ENCODE measurements at places on chromosomes 1 and 21.

DNA sequence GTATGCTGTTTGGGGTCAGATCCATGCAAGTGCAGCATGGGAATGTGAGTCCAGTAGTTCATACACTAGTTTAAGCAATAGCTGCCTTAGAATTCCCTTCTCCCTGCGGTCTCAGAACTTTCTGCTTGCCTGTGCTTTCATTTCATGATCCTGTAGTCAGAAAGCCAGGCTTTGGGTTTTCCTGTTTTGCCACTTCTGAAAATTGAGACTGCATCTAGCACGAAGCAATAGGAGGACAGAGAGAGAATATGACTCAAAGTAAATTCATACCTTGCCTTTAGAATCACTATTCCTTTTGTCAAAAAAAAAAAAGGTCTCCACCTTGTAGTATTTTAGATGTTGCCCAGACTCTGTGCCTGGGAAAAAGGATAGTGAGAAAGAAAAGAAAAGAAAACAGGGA, 161.2 kb upstream of the SNX7 start:
- no peak for DNase-seq

GRCh38 chr1:207962716-207963426, 51.9 kb upstream of the CD34 start:
- peak; percentile 37 for DNase-seq

- peak; percentile 74 for DNase-seq
Observed at GRCh38 chr1:60055336-60055735, 18.2 kb downstream of the C1orf87 start.

DNA sequence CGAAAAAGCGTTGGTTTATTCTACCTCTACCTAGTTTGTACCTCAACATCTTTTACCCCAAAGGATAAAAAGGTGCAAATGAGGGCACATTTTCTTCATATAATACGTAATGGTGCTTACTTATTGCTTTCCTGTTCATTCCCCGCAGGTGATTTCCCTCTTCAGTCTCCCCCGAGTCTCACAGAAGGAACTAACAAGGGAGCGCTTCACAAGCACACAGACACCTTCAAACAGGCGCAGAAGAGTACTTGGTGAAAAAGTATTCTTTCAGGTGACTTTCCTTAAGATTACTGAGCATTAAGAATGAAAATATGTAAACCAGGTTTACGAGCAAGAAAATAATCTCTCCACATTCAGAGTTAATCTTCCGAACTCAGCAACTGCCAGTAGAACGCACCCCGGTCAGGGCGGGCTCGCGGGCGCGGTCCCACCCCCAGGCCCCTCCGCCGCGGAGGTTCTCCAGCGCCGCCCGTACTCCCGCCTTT, 511 bp upstream of the RABGAP1L start:
- DNase-seq = no peak

DNA sequence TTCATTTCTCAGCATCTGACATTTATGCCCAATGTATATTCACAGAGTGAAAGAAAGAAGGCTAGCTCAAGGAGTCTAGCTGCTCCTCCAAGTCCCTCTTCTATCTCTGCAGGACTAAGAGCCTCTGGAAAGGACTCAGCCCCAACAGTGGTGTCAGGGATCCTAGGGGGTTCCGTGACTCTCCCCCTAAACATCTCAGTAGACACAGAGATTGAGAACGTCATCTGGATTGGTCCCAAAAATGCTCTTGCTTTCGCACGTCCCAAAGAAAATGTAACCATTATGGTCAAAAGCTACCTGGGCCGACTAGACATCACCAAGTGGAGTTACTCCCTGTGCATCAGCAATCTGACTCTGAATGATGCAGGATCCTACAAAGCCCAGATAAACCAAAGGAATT, 3.7 kb downstream of the LY9 start:
- no peak for DNase-seq

- DNase-seq = no peak
Observed at GRCh38 chr1:57336793-57337192, 87.1 kb downstream of the DAB1 start.

DNA sequence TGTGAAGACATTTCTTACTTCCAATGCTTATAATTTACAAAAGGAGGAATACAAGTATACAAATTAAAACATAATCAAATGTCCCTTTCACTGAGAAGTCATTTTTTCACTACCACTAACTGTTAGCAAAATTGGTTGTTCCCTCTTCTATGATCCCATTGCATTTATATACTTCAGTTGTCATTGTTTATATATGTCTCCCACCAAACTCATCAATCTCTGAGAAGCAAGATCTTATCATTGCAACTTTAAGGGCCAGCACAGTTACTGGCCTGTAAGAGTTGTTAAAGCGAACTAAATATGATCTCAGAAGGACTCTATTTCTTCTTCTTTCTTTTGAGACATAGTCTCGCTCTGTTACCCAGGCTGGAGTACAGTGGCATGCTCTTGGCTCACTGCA, 223.3 kb upstream of the DMRTA2 start:
- no peak for DNase-seq

- no peak for DNase-seq
Observed at GRCh38 chr1:154821083-154821482, 49.0 kb downstream of the KCNN3 start.

DNA sequence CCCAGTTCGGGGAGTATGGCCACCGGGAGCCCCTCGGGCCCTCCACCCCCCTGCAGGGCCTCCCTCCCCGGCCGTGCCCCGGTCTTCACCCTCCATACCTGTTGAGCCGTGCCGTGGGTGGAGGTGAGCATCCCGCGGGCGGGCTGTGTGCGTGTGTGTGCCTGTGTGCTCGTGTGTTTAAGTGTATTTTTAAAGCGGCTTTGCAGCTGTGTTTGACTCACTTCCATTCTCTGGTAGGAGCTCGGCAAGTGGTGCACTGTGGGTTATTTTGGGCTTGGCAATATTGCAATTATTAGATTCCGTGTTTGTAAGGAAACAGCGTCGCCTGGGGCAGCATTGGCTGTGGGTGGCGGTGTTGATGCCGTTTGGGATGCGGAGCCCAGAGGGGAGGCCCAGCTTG, 20.3 kb upstream of the PLCH2 start:
- DNase-seq = no peak

DNA sequence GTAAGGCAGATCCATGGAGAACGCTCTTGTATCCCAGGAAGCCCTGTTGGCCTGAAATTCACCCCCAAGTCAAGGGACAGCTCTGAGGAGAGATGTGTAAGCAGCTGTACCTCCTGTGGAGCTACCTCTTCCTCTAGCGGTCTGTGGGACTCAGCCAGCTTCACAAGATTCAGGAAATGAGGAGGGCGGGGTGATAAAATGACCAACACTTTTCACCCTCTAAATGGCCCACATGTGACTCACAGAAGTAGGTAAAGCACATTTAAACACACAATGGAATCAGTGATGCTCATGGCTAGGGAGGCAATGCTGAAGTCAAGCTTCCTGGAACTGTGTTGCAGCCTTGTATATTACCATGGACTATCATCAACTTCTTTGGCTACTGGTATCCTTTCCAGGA, at the start of gene SH2D1B:
Gene SH2D1B (minus strand): TSS at position 135 of the 400 bp plus-strand sequence. CDS start 120 bp downstream, at position 15.
- DNase-seq = peak; percentile 44

DNA sequence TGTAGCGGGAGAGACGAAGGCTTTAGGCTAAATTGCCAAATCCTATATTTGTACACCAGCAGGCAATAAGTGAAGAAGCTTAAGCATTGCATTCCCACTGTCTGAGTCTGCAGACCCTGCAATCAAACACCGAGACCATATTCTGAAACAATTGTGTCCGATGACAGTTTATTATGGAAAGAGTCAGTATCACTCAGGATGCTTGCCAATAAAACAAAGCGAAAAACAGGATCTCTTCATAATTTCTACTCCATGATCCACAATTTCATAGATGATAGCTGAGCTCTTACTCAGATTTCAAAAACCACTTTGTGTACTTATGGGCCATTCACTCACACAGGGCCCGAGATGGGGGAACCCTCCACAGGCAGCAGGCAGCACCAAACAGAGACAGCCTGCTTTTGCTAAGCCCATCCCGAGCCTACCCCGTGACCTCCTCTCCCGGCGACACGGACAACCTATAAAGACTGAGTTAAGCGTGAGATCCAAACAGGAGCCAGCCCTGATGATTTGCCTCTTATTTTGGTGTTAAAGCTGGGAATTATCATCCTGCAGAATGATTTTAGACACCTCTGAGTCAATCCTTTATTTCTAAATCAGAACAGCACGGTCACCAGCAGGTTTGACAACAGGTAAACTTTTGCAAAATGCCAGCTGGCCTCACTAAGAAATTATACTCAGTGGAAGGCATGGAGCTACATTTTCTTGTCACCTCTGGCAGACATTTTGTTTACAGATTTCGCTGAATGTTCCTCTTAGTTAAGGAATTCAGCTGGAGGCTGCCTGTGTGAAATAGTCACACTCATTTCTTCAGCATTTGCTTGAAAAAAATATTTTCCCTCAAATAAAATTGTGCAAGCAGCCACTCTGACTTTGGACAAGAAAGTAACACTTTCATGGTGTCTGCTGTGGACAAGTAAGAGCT, 212.4 kb downstream of the GPATCH2 start:
- no peak for DNase-seq

DNA sequence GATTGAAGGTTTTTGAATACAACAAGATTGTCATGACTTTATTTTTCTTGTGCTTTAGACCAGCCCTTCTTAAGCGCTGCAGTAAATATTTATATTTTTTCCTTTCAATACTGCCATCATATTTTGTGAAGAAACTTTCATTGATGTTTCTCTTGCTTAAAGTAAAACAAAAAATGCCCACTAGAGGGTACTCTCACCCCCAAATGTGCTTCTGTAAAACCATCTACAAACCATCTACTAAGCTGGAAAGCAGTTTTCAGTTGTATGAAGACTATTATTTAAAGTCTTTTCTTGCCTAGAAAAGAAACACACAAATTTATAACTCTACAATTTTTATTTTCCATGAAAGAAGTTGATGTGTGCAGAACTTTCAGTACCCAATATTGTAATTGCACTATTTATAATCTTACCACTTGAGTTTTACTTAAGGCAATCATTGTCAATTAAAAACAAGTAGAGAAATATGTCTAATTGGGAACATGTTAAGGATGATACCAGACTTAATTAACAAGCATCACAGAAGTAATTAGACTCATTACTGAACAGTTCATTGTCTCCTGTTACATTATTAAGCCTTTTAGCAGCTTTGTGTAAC, 10.7 kb downstream of the LEPR start:
- DNase-seq = peak; percentile 59

GRCh38 chr1:7550981-7551380, 220.1 kb upstream of the VAMP3 start:
- no peak for DNase-seq

DNA sequence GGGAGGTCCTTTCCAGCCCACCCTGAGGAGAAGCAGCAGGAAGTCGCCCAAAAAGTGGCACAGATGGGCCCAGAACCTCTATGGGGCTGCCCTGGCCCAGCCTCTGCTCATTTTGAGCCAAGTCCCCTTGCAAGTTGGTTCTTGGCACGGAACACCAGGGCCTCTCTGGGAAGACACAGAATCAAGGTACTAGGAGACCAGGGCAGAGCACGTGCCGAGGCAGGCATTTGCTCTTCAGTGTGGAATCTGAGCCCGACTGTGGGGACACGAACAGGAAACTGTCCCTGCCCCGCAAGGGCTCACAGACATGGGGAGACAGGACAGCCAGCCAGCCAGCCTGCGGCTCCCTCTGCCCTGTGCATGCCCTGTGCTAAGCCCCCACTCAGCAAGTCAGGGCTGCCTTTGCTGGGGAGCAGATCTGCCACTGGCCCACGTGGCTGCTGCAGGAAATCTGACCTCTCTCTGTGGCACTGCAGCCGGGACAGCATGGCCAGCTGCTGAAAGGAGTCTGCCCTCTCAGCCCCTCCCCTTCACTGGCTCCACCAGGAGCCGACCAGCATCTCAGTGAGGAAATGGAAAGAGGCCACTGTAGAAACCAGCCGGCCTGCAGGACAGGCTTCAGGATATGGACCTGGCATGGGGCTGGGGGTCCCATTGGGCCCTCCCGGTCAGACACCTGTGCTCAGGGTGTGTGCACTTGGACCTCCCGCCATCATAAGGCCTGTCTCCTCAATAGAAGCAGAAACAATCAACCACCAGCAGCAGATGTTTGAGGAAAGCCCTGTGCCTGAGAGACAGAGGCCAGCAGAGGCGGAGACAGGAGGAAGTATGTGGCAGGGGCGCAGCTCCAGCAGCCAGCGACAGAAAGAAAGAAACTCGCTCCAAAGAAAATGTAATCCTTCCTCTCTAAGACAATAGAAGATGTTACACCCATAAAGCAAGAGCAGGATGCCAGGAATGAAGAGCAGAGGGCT, 3.7 kb downstream of the ARHGEF16 start:
- no peak for DNase-seq

- DNase-seq = no peak
Observed at GRCh38 chr21:44763050-44763378, 38.6 kb downstream of the UBE2G2 start.

- DNase-seq = no peak
Observed at GRCh38 chr1:182248721-182249120, 142.9 kb downstream of the GLUL start.

- DNase-seq = no peak
Observed at GRCh38 chr1:219428651-219429050, 184.3 kb downstream of the ZC3H11B start.

DNA sequence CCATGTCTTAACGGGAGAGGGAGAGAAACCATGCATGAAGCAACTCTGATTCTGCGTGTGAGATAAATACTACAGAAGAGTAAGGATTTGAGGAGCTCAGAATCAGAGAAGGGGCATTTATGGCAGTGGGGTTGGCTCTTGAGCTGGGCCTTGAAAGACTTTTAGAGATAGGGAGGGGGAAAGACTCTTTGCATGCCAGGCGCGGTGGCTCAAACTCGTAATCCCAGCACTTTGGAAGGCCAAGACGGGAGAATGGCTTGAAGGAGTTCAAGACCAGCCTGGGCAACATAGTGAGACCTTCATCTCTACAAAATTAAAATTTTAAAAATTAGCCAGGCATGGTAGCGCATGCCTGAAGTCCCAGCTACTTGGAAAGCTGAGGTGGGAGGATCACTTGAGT, 672 bp downstream of the ARMH1 start:
- DNase-seq = no peak

GRCh38 chr1:5707566-5708345, 284.5 kb downstream of the NPHP4 start:
- no peak for DNase-seq

DNA sequence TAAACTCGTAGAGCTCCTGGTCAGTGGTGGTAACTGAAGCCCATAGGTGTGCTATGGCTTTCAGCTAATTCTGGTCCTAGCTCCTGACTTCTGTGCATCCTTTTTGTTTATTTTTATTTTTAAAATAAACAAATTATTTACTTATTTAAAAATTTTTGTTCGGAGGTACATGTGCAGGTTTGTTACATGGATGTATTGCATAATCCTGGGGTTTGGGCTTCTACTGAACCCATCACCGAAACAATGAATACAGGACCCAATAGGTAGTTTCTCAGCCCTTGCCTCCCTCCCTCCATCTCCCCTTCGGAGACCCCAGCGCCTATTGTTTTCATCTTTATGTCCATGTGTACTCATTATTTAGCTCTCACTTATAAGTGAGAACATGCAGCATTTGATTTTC, 143.8 kb downstream of the URB2 start:
- DNase-seq = no peak

GRCh38 chr1:57868239-57868638, 444.4 kb upstream of the DAB1 start:
- DNase-seq = no peak
